ENCODE measurements at places on chromosomes 2 and 18.

- no peak for DNase-seq
Measured at GRCh38 chr2:135590619-135591260, 59.5 kb downstream of the R3HDM1 start.

DNA sequence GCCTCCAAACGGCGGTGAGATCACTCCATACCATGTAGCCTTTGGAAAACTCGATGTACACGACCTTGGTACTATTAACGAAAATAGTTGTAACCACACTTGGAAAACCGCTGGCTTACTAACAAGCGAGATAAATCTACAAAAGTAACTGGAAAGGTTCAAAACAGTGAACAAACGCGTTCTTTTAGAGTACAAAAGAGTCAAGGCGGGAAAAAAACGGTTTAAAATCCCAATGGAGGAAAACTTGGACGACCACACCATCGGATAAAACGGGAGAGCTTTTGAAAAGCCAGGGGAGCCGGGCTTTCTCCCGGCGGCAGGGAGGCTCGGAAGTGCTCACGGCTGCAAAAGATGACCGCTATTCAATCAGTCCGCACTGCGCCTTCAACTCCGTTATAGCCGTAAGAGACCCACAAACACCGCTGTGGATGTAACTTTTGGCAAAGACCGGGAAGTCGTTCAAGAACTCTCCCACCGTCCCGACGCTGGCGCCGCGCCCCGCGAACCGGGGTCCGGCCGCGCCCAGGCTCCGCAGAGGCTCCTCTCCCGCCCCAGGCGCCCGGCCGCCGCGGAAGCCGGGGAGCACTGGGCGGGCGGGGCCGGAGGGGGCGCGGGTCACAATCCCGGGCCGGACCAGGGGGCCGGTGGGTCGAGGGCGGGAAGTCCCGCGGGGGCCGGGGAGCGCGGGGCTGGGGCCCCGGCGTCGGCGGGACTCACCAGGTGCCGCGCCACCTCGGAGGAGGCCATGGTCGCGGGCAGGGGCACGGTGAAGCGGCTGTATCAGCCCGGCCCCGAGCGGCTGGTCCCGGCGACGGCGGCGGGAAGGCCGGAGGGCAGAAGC, 465 bp downstream of the SEPTIN10 start:
- peak; percentile 66 for DNase-seq

DNA sequence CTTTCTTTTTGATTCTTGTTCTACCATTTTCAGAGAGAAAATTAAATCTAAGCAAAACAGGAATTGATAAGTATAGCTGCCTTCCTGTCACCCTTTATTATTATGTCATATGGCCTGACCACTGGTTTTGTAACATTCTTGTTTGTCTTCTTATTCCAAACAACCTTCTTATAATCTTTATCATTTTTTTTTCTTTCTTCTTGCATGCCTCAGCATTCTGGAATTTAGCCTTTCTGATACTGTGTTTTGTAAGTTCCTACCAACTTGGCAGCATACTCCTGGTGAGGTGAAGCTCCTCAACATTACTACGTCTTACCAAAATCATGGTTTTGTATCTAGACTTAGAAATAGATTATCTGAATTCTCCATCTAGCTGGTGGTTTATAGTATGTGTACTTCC, 199.2 kb downstream of the CAMKMT start:
- no peak for DNase-seq

- peak; percentile 80 for DNase-seq
Measured at GRCh38 chr18:10015288-10015701, 101.5 kb downstream of the VAPA start.

DNA sequence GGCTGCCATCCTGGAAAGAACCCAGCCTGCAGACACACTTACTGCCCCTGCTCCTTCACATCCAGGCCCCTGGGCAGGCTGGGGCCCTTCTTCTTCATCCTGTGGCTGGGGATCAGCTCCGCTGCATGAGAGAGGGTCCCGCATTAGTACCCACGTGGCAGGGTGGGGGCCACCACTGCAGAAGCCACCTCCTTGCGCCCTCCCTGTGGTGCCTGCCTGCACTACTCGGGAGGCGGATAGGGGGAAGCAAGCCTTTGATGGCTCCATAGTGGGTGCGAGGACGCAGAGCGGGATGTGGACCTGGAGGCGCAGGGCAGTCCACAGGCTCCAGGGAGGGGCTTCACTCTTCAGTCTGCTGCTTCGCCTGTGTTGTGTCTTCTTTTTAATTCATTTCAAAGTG, 46.7 kb downstream of the GPC1 start:
- DNase-seq: no peak

GRCh38 chr2:101520246-101520645, 45.3 kb upstream of the RFX8 start:
- DNase-seq: peak; percentile 68

DNA sequence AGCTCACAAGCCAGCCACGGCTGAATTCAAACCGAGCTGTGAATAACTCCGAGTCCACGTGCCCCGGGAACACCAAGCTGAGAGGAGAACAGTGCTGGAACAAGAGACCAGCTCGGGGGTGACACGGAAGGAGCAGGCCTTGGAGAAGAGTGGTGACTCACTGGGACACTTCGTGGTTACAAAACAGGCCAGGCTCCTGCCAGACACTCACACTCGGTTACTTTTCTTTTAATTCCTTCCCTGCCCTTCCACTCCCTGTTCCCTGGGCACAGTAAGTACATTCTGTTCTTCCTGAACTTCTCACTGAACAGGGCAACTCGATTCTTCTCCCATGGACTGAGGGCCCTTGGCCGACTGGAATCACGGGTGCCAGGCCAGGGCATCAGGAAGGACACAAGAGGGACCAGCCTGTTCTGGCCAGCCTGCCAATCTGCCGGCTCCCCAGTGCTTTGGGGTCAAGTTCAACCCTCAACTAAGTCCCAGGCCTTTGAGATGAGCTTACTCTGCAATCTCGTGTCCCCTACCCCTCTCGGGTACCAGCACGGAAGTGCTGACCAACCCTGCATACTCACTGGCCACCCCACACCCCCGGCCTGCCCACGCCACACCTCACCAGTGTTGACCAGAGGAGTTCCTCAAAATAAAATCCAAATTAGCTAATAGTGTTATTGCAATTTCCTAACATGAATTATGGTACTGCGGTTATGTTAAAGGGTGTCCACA, 87.5 kb downstream of the TFCP2L1 start:
- peak; percentile 46 for DNase-seq

GRCh38 chr18:59617468-59617932, 79.7 kb downstream of the CCBE1 start:
- peak; percentile 35 for DNase-seq

- DNase-seq: no peak
Measured at GRCh38 chr2:610491-610890, 66.7 kb downstream of the TMEM18 start.

DNA sequence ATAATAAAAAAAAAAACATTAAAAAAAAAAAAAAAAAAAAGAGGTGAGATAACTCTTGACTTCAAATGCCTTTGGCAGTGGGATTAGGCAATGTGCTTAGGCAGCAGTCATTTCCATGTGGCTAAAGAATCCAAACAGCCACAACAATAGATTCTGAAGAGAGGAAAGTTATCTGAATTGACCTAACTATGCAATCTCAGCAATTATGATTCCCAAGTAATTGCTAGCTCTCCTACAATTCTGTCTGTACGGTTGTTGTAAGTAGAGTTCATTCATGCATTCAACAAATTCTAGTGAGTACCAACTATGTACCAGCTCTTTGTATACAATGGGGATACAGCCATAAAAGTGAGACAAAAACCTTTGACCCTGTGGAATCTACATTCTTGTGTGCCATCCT, 3.6 kb downstream of the SRD5A2 start:
- DNase-seq: no peak

DNA sequence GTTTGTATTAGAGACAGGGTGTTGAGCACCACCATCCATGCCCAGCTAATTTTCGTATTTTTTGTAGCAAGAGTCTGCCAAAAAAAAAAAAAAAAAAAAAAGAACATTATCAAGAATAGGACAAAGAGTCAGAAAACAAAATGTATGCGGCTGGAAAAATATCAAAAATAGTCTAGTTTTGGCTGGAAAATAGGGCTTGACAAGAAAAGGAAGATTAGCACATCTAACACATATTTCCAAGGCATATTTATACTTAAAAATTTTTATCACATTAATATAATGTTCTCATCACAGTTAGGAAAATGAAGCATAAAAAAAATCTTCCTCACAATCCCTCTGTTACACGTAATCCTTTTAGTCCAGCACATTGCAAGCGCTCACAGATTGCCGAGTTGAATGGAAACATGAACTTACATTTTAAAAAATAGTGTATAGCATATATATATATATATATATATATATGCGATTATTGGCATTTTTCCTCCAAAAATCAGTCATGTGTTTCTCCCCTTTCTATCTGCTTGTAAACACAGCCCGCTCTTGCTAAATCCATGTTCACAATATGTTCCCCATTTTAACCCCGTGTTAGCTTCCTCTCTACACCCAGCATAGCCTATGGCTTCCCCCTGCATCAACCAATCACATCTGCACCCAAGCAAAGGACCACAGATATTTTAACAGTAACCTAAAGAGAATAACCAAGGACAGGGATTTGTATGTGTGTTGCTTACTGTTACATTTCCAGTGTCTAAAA, 183.0 kb downstream of the AFF3 start:
- DNase-seq: no peak

- no peak for DNase-seq
Measured at GRCh38 chr2:121960251-121960650, 204.8 kb downstream of the TSN start.

GRCh38 chr2:26651799-26652198, 10.6 kb upstream of the CIB4 start:
- no peak for DNase-seq

GRCh38 chr2:159912580-159912979, 114.6 kb upstream of the CD302 start:
- DNase-seq: no peak

DNA sequence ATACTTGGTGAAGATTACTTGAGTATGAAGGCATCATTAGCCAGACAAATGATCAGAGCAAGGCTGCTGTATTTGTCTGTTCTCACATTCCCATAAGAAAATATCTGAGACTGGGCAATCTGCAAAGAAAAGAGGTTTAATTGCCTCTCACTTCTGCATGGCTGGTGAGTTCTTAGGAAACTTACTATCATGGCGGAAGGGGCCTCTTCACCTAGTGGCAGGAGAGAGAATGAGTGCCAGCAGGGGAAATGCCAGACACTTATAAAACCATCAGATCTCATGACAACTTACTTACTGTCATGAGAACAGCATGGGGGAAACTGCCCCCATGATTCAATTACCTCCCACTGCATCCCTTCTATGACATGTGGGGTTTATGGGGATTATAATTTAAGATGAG, 452.3 kb downstream of the GALR1 start:
- no peak for DNase-seq

DNA sequence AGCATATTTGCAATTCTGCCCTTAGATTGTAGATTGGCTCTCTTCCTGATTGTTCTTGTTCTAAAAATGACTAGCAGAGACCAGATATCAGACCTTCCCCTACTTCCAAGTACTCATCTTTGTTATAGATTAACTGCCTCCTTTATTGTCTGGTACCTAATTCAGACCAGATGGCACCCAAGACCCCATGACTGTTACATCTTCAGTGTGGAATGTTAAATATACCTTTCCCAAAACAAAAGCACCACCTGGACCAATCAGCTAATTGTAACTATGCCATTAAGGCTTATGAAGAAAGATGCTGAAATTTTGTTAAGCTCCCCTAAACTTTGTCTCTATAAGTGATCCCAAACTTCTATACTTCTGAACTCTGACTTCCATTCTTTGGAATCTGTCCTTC, 12.0 kb upstream of the TFPI start:
- no peak for DNase-seq

GRCh38 chr2:121754851-121755236, 607 bp upstream of the TSN start:
- DNase-seq: no peak

- DNase-seq: no peak
Measured at GRCh38 chr2:229511524-229511923, 202.8 kb downstream of the DNER start.

DNA sequence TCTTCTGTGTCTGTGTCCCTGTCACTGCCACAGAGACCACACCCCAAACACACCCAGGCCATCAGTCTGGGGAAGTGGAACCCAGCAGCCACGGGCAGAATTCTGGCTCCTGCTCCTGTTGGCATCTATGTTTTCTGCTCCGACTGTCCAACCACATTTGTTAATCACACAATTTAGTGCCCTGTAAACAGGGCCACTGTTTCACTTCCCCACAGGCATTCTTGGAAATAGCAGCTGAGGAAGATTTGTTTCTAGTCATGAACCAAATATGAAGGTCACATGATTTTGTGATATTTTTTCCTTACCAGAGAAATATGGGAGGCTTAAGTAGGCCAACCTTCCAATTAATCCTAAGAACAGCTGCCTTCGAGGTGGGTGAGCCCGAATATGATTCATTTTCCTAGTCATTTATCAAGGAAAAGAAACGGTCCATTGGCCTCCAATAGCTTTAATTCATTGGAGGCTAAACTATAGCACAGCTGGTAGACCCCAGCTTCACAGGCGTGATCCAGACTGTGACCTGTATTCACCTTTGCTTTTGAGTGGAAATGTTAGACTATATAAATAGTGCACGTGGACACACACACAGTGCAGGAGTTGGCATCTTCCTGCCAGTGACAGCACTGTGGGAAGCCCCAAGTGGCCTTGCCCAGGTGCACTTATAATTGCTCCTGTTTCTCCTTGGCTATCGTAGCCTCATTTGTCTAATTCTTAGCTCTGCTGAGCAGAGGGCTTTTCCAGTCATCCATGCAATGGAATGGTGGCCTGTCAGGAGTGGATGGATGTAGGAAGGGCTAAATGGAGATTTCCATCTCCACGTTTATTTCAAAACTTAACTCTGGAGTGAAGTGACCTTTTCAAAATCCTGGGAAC, 267.9 kb downstream of the LPIN1 start:
- DNase-seq: peak; percentile 48

DNA sequence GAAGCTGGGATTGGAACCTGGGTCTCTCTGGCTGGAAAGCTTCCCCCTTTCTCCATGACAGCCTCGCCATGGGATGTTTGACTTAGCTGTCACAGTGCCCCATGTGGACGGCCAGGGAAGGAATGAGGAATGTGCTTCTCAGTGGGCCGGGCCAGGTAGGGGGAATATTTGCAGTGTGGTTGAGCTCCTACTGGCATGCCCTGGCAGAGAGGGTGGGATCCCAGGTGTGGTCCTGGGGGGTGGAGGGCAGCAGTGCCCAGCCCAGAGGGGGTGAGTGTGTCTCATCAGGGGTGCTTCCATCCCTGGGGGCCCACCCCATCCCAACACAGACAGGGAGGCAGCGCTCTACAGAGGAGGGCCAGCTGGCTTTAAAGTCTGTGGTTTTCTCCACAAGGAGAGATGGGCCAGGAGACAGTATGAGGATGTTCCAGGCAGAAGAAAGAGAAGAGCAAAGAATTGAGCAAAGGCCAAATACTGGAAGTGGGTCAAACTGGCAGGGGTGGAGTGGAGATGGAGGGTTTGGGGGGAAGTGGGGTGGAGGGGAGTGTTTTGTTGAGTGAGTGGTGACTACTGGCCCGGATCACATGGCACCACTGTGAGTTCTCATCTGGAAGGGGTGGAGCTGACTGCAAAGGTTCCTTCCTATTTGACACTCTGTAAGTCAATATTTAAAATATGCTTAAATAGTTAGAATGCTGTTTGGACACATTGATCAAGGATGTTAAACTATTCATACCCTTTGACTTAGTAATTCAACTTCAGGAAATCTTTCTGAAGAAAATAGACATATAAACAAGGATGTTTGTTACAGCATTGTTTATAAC, 94.0 kb downstream of the MYCN start:
- DNase-seq: no peak
